ENCODE measurements at places on chromosomes 11 and 22. TPM values are rescaled to one million over a fixed set of nuclear protein-coding genes. Genes with fewer than 3 reads are reported as not detected.

The LDLRAD3 gene
- total RNA-seq, result 15.3 TPM

The CRYAB gene
- total RNA-seq, result 110 TPM

DNA sequence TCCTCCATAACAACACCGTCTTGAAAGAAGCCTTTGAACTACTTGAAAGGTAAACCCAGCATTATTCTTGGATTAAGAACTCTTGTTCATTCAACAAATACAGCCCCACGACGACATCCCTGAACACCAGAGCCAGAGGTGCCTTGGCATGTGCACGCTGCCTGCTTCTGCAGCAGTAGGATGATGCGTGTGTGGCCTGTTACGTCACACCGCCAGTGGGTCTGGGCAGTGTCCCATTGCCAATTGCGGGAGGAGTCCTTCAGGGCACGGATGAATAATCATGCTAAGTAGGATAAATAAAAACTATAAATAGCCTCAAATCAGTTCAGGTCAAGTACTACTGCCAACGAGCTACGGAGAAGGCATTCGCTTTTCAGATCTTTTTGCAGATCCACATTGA lies 380.5 kb downstream of the SHANK2 start:
- DNase-seq, result no peak

GRCh38 chr11:3092603-3093141 lies 35.4 kb upstream of the CARS1 start:
- no peak for DNase-seq

DNA sequence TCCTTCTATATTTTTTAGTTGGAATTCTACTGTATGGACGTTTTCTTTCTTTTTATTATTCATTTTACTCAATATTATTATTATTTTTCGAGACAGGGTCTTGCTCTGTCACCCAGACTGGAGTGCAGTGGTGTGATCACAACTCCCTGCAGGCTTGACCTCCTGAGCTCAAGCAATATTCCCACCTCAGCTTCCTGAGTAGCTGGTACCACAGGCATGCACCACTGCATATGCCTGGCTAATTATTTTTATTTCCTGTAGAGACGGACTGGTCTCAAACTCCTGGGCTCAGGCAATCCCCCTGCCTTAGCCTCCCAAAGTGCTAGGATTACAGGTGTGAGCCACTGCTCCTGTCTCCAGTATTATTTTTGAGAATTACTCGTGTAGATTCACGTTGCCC lies 34.0 kb upstream of the CCDC134 start:
- DNase-seq, result no peak
